ENCODE measurements at places on chromosomes 3 and 15. TPM values are rescaled to one million over a fixed set of nuclear protein-coding genes. Genes with fewer than 3 reads are reported as not detected.

DNA sequence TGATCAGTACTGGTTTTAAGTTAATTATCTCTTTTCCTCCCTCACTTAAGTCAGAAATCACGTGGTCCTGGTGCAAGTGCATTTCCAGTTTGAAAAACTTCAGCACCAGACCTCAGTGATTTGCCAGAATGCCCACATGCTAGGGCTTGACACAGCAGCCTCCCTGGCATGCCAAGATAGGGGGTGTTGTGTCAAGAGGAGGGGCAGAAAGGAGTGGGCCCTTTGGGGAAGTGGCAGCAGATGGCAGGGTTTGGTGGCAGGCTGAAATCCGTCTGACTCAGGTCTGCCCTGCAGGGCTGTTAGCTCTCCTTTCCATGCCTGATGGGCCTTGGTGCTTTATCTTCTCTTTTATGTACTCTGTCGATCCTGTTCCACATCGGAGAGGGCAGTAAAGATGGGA is 23.4 kb downstream of the PXK start:
- H3K27me3 ChIP-seq = no peaks in the 10 kb centered on the region
- H3K4me1 ChIP-seq = peaks cover 24% of the 10 kb centered on the region
- peak; percentile 50 for DNase-seq
- no peaks in the 10 kb centered on the region for H3K36me3 ChIP-seq

GRCh38 chr3:108744762-108745161 is 12.4 kb downstream of the RETNLB start:
- DNase-seq = no peak
- H3K27ac ChIP-seq = no peak overlapping the region
- H3K27me3 ChIP-seq = no peaks in the 10 kb centered on the region
- H3K4me3 ChIP-seq = no peak overlapping the region
- no peaks in the 10 kb centered on the region for H3K36me3 ChIP-seq
- no peaks in the 10 kb centered on the region for H3K4me1 ChIP-seq

DNA sequence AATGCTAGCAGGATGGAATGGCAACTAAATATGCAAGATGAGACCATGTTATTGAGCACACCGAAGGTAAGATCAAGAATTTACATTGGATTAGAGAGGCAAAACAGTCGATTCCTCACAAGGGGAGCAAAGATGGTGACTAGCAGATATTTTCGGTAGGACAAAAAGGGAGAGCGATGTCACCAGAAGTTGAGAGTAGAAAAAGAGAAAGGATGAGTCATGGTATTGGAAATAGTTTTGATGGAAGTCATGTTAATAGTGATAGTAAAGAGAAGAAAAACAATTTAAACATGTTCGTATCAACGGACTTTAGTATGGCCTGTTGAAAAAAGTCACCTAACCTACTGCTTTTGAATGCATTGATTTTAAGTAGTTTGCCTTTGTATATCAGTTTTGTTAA is 55.0 kb downstream of the UBE2E2 start:
- no peak for DNase-seq
- no peaks in the 10 kb centered on the region for H3K27me3 ChIP-seq
- H3K4me1 ChIP-seq = peaks cover 7% of the 10 kb centered on the region
- no peaks in the 10 kb centered on the region for H3K36me3 ChIP-seq
- H3K27ac ChIP-seq = no peak overlapping the region

DNA sequence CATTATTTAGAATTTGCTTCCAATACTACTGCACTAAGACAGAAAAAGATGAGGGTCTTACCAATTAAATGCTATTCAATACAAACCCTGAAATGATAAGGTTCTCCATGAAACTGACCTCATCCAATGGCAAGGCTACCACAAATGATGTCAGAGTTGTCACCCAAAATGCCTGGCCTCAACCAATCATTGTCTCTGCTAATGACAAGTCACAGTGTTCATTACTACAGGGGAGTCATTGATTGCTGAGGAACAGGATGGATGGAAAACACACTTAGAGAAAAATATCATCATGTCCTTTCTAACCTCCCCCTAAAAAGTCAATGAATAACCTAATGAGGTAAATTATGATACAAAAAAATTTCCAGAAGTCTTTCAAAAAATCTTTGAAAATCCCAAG is 91.0 kb downstream of the FOXP1 start:
- peaks cover 19% of the 10 kb centered on the region for H3K4me1 ChIP-seq
- DNase-seq = no peak
- H3K27me3 ChIP-seq = no peaks in the 10 kb centered on the region
- no peak overlapping the region for H3K27ac ChIP-seq
- H3K4me3 ChIP-seq = no peak overlapping the region

DNA sequence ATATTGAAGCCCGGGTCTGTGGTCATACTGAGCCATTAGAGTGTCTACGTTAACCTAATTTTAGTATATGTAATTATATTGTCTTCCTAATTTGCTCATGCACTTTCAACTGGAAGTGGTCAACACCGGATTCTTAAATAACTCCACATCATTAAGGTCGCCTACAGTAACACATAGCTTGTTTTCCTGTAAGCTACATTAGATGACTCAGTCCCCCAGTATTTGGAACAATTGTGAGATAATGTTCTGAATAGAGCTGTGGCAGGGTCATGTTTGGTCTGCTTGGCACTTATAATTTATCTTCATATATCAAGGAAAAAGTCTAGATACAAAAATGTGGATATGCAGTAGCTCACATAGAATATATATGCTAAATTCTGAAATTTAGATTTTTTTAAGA is 486.2 kb downstream of the IGSF11 start:
- DNase-seq = no peak
- no peaks in the 10 kb centered on the region for H3K27me3 ChIP-seq
- no peak overlapping the region for H3K4me3 ChIP-seq

DNA sequence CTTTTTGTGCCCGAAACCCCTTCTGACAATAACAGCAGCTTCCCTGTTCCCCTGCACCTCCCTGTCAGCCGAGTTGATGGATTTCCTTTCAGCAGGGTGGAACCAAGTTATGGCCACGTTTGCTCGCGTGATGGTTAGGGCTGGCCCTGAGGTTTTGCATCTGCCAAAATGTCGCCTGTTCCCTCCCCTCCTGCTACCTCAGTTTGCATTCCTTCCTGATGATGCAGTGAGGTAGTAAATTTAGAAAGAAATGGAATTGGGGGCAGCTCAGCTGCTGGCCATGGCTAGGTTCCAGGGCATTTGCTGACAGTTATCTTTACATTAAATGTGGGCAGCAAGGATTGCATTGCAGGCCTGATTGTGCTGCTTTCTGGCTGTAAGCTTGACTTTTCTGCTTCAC is 13.2 kb downstream of the LIMD1 start:
- DNase-seq = peak; percentile 28
- peaks cover 46% of the 10 kb centered on the region for H3K36me3 ChIP-seq
- H3K27me3 ChIP-seq = no peaks in the 10 kb centered on the region
- peak overlapping the region; percentile 32 for H3K27ac ChIP-seq
- peaks cover 82% of the 10 kb centered on the region for H3K4me1 ChIP-seq

GRCh38 chr3:126570103-126570541 is 11.4 kb upstream of the C3orf22 start:
- no peak overlapping the region for H3K27ac ChIP-seq
- H3K36me3 ChIP-seq = no peaks in the 10 kb centered on the region
- no peak overlapping the region for H3K4me3 ChIP-seq
- no peaks in the 10 kb centered on the region for H3K4me1 ChIP-seq
- no peaks in the 10 kb centered on the region for H3K27me3 ChIP-seq

DNA sequence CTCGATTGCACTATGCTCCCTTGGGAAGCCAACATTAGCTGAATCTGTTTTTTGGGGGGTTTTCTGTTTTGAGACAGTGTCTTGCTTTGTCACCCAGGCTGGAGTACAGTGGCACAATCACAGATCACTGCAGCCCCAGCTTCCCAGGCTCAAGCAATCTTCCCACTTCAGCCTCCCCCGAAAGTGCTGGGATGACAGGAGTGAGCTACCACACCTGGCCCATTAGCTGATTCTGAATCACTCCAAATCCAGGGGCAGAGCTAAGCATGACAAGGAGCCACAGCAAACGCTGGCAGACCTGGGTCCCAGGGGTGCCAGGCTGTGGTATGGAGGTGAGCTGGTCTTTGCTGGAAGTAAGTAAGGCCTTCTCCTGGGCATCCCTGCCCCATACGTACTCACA is 18.9 kb downstream of the POC1A start:
- no peaks in the 10 kb centered on the region for H3K36me3 ChIP-seq
- H3K27ac ChIP-seq = peak overlapping the region; percentile 75
- DNase-seq = no peak
- H3K4me1 ChIP-seq = peaks cover 21% of the 10 kb centered on the region

DNA sequence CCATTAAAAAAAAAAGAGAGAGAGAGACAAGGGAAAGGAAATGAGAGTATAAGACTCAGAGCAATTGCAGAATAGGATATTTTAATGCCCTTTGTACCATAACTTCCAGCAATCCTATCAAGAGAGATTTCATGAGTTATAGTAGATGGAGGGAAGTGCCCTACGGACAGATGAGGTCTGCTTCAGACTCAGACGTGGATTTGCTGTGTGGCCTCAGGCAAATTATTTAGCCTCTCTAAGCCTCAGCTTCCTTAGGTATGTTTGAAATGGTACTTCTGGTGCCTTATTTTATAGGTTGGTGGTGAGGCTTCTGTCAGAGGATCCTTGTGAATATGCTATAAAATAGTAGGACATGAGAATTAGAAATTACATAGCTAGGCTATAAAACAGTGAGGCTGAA is 448.2 kb downstream of the EDEM1 start:
- H3K27me3 ChIP-seq = no peaks in the 10 kb centered on the region
- no peaks in the 10 kb centered on the region for H3K36me3 ChIP-seq
- no peaks in the 10 kb centered on the region for H3K4me1 ChIP-seq
- no peak overlapping the region for H3K27ac ChIP-seq
- no peak overlapping the region for H3K4me3 ChIP-seq
- no peak for DNase-seq

DNA sequence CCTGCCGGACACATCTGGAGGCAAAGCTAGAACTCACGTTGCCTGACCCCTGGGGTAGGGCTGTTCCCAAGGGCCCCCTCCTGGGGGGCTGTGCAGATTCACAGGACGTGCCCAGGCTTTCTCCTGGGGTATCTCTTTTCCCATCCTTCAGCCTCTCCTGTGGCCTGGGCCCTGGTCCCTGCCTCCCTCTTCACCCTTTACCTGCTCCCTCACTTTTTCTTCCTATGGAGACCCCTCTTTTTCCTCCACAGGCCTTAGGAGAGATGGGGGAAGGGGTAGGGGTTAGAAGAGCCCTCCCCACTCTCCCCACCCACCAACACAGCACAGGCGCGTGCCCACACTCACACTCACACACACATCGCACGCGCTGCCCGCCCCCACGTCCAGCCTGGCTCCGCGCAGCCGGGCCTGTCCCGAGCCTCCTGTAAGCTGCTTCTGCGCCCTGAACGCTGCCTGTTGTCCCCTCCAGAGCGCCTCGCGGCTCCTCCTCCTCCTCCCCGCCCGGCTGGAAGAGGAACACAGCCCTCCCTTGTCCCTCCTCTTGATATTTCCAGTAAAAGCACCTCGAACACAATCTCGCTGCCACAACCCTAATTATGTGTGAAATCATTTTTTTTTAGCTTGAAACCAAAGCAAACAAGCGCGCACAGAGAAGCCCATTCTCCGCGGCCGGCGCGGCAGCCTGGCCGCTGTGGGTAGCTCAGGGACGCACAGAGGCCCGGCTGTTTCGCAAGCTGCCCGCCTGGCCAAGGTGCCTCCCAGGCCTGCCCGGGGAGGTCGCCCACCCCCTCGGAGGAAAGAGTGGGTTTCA is 33.9 kb upstream of the ACAN start:
- H3K4me3 ChIP-seq = no peak overlapping the region
- H3K27ac ChIP-seq = no peak overlapping the region
- H3K4me1 ChIP-seq = no peaks in the 10 kb centered on the region
- H3K27me3 ChIP-seq = peaks cover 33% of the 10 kb centered on the region

- H3K27ac ChIP-seq = peak overlapping the region; percentile 92
- H3K4me1 ChIP-seq = peaks cover 29% of the 10 kb centered on the region
- H3K27me3 ChIP-seq = no peaks in the 10 kb centered on the region
- peak overlapping the region; percentile 82 for H3K4me3 ChIP-seq
- peak; percentile 56 for DNase-seq
- peaks cover 14% of the 10 kb centered on the region for H3K36me3 ChIP-seq
Measured at GRCh38 chr3:10248984-10249748, 907 bp downstream of the TATDN2 start.

DNA sequence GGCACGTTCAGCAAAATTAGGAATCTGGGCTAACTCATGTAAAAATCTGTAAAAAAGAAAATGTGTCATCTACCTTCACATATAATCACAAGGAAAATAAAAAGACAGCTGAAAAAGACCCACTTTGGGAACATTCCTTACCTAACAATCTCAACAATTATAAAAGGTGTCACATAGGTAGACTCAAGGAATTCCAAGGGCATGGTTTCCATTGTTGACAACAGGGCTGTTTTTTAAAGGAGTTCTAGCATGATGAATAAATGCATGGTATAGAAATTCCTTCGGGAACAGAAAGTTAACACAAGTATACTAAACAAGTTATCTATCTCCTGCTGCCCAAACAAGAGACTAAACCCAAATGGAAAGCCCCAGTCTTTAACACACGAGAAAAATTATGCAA is 184.2 kb downstream of the GREM1 start:
- no peak for DNase-seq
- H3K27me3 ChIP-seq = no peaks in the 10 kb centered on the region
- H3K36me3 ChIP-seq = peaks cover 18% of the 10 kb centered on the region
- no peak overlapping the region for H3K27ac ChIP-seq
- H3K4me1 ChIP-seq = no peaks in the 10 kb centered on the region

DNA sequence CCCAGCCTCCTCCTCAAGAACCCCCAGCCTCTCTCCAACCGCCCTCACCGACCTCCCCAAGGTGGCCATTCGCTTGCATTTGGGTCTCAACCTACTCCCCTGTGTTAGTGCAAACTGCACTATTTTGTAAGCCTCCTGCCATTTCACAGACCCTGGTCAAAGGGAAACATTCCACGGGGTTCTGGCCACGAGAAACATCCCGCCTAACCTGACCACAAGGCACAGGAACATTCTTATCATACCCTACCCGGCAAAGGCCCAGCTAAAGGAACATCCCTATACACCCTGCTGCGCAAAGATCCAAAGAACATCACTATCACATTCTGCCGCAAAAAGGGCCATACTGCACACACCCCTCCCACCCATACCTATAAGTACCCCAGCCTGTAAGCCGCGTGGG is 22.9 kb downstream of the RPSA start:
- no peak overlapping the region for H3K4me3 ChIP-seq
- no peak for DNase-seq
- H3K4me1 ChIP-seq = peaks cover 6% of the 10 kb centered on the region
- H3K27me3 ChIP-seq = no peaks in the 10 kb centered on the region
- H3K27ac ChIP-seq = no peak overlapping the region
- H3K36me3 ChIP-seq = no peaks in the 10 kb centered on the region

DNA sequence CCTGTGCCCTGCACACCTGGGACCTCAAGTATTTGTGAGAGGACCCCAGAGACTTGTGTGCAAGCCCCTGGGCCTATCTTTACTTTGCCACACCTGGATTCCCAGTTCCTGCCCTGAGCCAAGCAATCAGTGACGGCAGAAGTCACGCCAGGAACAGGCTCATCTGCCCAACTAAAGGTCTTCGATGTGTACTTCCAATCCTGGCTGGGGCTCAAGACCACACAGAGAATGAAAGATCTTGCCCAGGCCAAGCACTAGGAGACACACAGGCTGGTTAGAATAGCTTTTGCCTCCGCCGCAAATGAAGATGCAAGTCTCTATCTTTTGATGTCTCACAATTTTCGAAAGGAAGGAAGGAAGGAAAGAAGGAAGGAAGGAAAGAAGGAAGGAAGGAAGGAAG is 228.8 kb downstream of the OCA2 start:
- no peak overlapping the region for H3K4me3 ChIP-seq
- no peak overlapping the region for H3K27ac ChIP-seq
- H3K36me3 ChIP-seq = no peaks in the 10 kb centered on the region
- no peaks in the 10 kb centered on the region for H3K27me3 ChIP-seq

The SAMMSON gene
- not detected for total RNA-seq

The ZNF662 gene
- total RNA-seq = 7.3 TPM

The SLC35G2 gene
- 5.7 TPM for total RNA-seq

The GOLGA8G gene
- total RNA-seq = not detected
